ENCODE measurements at places on chromosomes 1 and 21.

DNA sequence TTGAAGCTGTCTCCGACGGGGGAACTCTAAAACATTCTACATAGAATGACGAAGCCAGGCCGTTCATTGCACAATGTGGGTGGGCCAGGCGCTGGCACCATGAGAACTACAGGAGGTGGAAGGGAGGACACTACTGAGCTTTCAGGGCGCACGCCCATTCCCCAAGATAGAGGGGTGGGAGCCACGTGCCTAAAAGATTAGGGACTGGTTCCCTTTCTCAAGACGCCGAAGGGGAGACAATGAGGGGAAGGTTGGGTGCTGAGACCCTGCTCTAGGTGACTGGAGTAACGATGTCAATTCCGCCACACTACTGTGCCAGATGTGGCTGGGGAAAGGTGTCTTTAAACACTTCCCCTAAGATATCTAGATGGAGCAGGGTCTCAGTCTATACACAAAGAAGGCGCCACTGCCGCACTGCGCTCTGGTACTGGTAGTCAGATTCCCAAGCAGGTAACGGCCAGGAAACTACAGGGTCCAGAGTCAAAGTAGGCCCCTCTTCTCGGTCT lies 782 bp downstream of the CSDE1 start:
- DNase-seq = no peak

GRCh38 chr21:25750085-25750484 lies 15.3 kb downstream of the GABPA start:
- DNase-seq = no peak

DNA sequence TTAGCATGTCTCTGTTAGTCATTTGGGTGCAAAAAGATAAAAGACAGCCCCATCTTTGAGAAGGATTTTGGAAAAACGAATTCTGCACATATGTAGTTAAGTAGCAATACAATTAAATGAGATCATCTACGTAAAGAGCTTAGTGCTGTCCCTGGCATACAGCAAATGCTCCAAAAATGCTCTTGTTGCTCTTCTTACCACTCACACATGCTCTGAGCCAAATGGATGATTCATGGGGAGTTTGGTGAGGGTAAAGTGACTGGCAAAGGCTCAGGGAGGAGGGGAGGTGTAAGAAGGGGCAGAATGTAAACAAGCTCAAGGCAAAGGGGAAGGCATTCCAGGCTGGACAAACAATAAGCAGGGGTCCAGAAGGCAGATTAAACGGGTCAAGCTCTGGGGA lies 191.9 kb downstream of the AK5 start:
- no peak for DNase-seq

DNA sequence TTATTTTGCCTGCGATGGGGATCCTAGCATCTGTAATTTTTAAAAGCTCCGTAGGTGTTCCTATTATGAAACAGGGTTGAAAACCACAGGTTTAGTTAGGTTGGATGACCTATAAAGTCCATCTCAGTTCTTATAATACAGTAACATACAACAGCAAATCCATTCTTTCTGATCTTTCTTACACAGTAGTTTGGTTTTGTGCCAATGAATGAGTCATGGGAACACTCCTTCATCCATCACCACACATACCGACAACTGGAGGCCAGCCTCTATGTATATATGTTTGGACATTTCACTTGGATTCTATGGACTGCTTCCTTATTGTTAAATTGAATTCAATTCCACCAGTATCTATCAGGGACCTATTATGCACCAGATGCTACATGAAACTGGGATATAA lies 118.4 kb upstream of the L1TD1 start:
- DNase-seq = no peak

DNA sequence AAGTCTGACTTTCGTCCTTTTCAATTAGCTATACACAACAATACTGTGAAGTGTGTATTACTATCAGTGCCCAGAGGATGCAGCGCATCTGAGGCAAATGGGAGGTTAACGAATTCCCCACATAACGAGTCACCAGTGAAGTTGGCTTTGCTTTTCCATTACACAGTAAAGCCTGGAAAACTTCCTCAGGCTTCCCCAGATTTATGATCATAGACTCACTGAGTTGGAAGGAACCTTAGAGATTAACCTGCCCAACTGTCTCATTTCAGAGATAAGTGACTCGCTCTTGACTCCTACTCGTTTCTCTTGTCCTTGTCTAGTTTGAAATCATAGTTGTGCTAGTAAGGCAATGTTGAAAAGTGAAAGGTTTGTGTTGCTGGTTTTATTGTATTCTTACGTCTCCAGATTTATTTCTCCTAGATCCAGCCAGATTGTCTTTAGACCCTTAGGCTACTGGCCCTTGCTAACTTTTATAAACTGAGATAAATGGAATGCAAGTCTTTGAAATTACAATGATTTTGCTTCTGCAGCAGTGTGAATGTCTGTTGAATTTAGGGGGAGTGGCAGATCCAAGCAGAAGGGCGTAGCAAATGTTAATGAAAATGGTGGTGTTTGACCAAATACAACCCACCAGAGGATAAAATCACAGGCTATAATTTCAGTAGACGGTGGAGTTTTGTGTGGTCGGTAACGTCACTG lies 17.3 kb downstream of the S1PR1 start:
- no peak for DNase-seq

DNA sequence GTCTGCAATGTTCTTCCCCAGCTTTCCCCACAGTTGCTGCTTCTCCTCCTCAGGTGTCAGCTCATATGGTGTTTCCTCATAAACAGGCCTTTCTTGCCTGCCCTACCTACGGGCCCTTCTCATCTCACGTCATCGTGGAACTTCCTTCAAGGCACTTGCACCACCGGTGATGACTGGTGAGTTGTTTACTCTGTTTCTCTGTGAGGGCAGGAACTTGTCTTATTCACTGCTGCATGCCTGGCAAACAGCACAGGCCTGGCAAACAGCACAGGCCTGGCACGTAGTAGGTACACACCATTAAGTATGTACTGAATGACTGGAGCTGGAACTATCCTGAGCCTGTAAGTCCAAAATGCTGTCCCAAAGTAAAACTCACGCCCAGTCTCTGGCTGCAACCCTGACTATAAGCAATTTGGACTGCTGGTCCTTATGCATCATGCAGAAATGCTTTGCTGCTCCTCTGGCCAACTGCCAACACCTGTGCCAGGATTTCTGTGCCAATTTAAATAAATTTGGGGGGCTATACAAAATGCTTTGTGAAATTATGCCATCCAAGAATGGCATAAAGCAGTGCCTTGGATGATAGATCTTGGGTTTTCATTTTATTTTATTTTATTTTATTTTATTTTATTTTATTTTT lies 25.7 kb downstream of the STK40 start:
- DNase-seq = no peak

DNA sequence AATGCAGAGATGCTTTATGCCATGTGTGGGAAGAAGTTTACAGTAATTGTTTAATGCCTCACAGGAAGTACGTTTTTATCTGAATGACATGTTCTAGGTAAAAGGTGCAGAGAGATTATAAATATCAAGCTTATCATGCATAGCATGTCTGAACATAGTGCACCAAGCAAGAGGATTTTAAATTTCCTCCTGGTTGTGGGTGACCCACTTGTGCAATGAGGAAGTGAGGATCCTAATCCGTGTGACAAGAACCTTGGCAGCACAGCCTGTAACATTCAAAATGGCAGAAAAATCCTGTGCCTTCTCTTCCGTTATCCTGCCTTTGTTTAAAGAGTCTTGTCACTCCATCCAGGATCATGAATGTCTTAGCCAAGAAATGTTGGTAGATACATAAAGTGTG lies 75.6 kb downstream of the PLA2G4A start:
- no peak for DNase-seq

DNA sequence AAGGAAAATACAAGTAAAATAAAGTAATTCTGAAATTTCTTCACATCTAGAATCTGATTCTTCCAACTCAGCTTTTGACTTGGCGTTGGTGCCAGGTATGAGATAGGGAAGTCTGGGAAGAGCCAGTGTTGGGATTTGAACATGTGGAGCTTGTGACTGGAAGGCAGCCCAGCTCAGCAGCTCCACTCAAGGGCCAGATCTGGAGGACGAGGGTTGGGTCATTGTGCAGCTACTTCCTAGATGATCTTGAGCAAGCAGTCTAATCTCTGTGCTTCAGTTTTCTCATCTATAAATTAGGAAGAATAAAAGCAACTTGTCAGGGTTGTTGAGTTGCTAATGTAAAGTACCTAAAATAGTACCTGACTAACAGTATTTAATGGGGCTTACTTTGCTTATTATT lies 5.0 kb downstream of the ADARB1 start:
- DNase-seq = no peak

DNA sequence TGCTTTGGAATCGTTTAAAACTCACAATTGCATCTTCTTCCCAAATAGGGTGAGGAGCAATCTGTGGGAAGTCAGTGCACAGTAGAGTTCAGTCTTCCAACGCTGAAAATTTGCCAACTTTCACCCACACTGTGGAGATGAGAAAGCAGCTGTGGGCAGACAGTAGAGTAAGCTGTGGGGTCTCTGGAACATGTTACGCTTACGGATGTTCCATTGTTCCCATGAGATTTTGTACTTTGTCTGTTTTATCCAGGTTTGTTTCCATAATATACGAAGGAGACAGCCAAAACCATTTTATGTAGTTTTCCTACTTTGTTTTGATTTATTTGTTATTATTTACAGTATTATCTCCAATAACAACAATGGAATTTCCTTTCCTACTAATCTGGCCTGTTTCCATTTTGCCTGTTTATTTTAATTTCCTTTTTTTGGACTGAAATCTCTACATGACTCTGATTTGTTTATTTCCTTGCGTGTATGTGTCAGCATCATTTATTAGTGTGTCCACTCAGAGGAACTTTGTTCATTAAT lies 65.1 kb upstream of the RGL1 start:
- no peak for DNase-seq
